ENCODE measurements at places on chromosomes 7 and 10. TPM values are rescaled to one million over a fixed set of nuclear protein-coding genes. Genes with fewer than 3 reads are reported as not detected.

GCC1 gene
- polyA plus RNA-seq: 7.3 TPM

PNLIP gene
- not detected for polyA plus RNA-seq

LBX1 gene
- polyA plus RNA-seq: not detected

LAMB1 gene
- 12.6 TPM for polyA plus RNA-seq

CNNM1 gene
- polyA plus RNA-seq: 0.10 TPM

IDI2 gene
- polyA plus RNA-seq: not detected

SAP25 gene
- 0.84 TPM for polyA plus RNA-seq

IL15RA gene
- 9.6 TPM for polyA plus RNA-seq

AEBP1 gene
- polyA plus RNA-seq: 11.5 TPM

PLEKHS1 gene
- polyA plus RNA-seq: not detected

UTF1 gene
- polyA plus RNA-seq: not detected

OR2A7 gene
- polyA plus RNA-seq: 1.5 TPM

IFIT2 gene
- 5.0 TPM for polyA plus RNA-seq

HABP2 gene
- 259 TPM for polyA plus RNA-seq

SCART1 gene
- 0.32 TPM for polyA plus RNA-seq

ATRNL1 gene
- 1.4 TPM for polyA plus RNA-seq

PALD1 gene
- polyA plus RNA-seq: 0.72 TPM

SKAP2 gene
- polyA plus RNA-seq: 5.0 TPM

ERVW-1 gene
- polyA plus RNA-seq: 0.19 TPM

Data from liver (tissue), 10 donors.